ENCODE measurements at places on chromosomes 6 and 20. TPM values are rescaled to one million over a fixed set of nuclear protein-coding genes. Genes with fewer than 3 reads are reported as not detected.

The LPA gene
- 0.22 TPM for polyA plus RNA-seq

The KCNS1 gene
- not detected for polyA plus RNA-seq

GRCh38 chr20:25453035-25453810, 45.8 kb downstream of the GINS1 start:
- peak; percentile 23 for DNase-seq

DNA sequence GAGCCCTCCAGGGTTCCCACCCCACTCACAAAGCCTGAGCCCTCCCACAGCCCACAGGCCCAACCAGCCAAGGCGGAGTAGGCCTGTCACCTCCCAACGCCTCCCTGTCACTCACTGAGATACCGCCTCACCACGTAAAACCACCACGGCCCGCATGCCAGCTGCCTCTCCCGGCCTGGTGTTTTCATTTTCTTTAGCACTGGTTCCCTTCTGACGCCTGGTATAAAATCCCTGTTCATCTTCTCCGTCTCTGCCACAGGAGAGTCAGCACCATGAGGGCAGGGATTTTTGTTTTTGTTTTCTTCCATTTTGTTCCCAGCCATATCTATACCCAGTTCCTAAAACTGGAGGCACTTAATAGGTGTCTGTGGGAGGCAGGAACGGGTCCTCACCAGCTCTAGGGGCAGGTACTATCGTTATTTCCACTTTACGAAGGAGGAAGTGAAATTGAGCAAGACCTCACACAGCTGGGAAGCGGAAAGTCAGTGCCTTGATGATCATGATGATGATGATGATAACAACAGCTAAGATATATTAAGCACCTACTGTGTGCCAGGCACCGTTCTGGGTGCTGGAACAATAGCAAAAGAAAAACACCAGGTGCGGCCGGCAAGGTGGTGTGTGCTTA, 58.6 kb downstream of the SNAI1 start:
- DNase-seq, result no peak

DNA sequence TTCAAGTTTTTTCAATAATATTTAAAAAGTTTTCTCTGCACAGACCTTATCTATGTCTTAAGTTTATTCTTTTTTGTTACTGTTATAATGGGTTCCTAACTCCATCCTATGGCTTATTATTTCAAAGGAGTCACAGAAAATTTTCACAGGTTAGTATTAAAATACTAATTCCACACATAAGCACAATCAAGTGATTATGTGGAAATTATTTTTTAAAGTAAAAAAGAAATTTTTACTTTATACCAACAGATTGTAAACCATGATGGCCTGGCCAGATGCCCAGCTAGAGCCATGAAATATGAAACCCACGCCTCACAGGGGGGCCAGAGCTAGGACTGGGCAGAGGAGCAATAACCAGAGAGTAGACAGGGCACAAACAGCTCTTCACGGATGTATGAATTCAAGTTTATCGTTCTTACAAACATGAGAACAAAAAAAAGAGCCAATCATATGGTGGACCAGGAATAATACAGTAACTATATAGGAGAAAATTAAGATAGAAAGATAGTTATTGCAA, 34.0 kb downstream of the NUDT3 start:
- DNase-seq, result no peak

DNA sequence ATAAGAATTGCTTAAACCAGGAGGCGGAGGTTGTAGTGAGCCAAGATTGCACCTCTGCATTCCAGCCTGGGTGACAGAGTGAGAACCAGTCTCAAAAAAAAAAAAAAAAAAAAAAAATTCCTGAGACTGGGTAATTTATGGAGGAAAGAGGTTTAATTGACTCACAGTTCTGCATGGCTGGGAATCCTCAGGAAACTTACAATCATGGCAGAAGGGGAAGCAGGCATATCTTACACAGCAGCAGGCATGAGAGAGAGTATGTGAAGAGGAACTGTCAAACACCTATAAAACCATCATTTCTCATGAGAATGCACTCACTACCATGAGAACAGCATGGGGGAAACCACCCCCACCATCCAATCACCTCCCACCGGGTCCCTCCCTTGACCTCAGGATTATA, 1.8 kb upstream of the FKBP1A start:
- DNase-seq, result no peak

DNA sequence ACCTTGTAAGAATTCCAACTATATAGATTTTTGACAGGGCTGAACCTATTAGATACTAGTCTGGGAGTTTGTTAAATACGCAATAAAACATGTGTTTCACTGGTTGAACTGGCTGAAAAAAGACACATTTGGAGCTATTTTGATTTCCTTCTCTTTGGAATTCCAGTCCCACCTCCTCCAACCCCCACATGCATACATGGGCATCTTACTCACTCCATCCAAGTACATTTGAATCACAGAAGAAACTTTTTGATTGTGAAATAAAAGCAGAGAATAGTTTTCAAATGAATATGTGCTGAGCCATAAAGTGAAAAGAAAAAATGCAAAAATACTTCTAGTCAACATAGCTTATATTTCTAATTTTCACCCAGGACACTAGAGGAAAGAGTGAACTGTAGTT, 33.9 kb upstream of the STXBP5 start:
- no peak for DNase-seq

Measured in right lung (tissue), 10 donors.